Nasal cavity respiratory epithelium epithelial cell of viscerocranial mucosa (primary cell): ENCODE measurements at places on chromosomes 4 and X. TPM values are rescaled to one million over a fixed set of nuclear protein-coding genes. Genes with fewer than 3 reads are reported as not detected.

The XG gene
- 0.43 and 6.5 TPM in 2 replicates for total RNA-seq

The GPR173 gene
- total RNA-seq: under 0.01 and 0.07 TPM in 2 replicates

The UGT2B15 gene
- not detected in 2 replicates for total RNA-seq

The ABCG2 gene
- total RNA-seq: 0.21 and 0.68 TPM in 2 replicates

The RBMX2 gene
- 21.3 and 26.0 TPM in 2 replicates for total RNA-seq
